ENCODE measurements at places on chromosomes 3 and 15.

- DNase-seq: no peak
These were observed 36.6 kb downstream of the ATP11B start for GRCh38 chr3:182829761-182830405.

GRCh38 chr3:157098823-157099185, 61.1 kb downstream of the CCNL1 start:
- DNase-seq: no peak

GRCh38 chr15:90013503-90013937, 12.4 kb downstream of the ZNF710 start:
- no peak for DNase-seq

DNA sequence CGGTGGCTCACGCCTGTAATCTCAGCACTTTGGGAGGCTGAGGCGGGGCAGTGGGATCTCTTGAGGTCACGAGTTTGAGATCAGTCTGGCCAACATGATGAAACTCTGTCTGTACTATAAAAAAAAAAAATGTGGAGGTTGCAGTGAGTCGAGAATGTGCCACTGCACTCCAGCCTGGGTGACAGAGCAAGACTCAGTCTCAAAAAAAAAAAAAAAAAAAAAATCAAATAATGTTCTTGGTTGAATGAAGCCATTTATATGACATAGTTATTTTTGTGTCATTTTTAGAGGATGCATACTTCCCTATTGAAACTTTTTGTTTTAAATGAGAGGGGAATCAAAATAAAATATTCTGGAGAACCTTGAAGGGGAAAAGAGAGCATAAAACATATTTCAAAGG, 3.1 kb downstream of the HMCES start:
- DNase-seq: no peak

GRCh38 chr3:14175383-14176037, 2.9 kb downstream of the XPC start:
- no peak for DNase-seq

DNA sequence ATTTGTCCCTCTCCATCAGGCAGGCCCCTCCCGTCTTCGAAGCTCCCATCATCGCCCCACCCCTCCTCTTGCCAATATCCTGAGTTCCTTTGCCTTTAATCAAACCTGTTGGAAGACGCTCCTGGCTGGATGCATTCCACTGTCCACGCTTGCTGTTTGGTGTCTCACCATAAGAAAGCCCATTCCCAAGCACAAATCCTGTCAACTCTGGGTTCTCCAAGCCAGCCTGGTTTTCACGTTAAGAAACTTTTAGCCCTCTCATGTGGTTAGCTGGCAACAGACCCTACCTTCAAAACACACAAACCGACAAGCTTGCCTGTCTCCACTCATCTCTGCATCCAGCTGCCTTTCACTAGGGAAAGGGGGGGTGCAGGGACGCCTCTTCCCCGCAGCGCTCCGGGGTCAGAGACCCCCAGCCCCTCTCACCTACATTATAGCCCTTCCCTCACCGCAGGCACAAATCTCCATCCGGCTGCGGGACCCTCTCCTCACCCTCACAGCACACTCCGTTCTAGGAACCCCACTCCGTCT, 1.1 kb downstream of the GORASP1 start:
- DNase-seq: no peak

- DNase-seq: no peak
These were observed 54.7 kb downstream of the CMTM6 start for GRCh38 chr3:32447865-32448400.

GRCh38 chr3:135076341-135076740, 281.3 kb downstream of the EPHB1 start:
- no peak for DNase-seq

DNA sequence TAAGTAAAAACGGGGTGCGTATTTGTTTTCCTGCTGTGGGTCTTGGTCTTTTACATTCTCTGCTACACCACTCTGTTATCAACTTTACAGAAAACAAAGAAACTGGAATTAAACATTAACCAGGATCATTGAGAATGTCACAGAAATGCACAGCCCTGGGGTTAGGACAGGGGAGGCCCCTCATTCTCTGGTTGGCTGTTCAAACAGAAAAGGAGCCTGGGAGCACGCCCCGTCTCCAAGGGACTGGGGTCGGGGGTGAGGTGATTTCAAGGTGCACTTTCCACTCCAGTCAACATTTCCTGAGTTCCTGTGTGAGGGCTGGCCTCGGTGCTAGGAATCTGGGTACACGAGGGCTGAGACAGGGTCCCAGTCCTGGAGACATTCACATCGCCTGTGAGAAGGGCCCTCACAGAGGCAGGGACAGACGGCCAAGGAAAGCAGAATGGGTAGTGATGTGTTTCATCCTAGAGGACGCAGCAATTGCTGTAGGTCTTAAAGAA, 30.3 kb downstream of the CPN2 start:
- no peak for DNase-seq

GRCh38 chr3:129439226-129439816, 427 bp downstream of the MBD4 start:
- DNase-seq: no peak

DNA sequence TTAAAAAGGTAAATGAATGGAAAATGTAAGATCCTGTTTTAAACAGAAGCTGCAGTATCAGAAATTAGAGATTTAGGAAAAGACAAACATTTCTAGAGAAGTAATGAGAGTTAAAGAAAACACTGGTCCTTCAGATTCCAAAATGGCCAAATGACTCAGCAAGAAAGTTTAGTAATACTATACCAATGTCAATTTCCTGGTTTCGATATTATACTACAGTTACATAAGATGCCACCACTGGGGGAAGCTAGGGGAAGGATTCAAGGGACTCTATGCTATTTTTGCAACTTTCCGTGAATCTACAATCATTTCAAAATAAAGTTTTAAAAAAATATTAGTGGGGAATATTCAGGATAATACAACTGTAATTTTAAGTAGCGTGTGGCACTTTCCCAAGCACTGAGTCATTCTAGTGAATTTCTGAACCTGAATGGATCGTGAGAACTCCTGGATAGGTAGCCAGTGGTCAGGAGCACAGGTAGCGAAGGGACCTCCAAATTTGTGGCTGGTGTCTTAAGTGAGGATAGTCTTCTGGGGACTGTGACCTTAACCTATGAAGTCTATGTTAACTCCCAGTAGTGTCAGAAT, 37.6 kb downstream of the TMCC1 start:
- no peak for DNase-seq

GRCh38 chr3:118151164-118151563, 883.5 kb downstream of the IGSF11 start:
- DNase-seq: no peak

All from GM19239 (cell line).